ENCODE measurements at places on chromosomes 1 and 21. TPM values are rescaled to one million over a fixed set of nuclear protein-coding genes. Genes with fewer than 3 reads are reported as not detected.
A peak's percentile ranks its signal among the peaks of the same experiment; 100 is the strongest.

AGT gene
- not detected for polyA plus RNA-seq

- H3K27ac ChIP-seq, result no peak overlapping the region
- H3K27me3 ChIP-seq, result no peaks in the 10 kb centered on the region
- H3K36me3 ChIP-seq, result no peaks in the 10 kb centered on the region
Measured at GRCh38 chr1:221150996-221151395, 271.8 kb downstream of the HLX start.

DNA sequence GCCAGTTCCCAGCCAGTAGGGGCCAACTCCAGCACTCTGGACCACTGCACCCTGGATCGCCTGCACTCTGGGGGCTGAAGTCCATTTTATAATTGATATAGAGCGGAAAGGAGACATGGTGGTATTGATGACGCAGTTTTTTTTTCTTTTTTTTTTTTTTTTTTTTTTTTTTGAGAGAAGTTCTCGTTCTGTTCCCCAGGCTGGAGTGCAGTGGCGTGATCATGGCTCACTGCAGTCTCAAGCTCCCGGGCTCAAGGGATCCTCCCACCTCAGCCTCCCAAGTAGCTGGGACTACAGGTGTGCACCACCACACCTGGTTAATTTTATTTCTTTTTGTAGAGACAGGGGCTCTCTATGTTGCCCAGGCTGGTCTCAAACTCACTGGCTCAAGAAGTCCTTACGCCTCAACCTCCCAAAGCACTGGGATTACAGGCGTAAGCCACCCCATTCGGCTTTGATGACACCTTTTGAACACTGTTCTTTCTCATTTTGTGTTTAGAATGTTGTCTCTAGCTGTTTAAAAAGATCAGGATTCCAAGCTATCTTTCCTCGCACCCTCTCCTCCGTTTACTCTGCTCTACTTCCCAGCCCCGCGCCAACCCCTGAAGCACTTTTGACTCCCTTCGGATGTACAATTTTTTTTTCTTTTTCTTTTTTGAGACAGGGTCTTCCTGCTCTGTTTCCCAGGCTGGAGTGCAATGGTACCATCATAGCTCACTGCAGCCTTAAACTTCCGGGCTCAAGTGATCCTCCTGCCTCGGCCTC lies 960 bp downstream of the MX2 start:
- H3K4me1 ChIP-seq, result peaks cover 33% of the 10 kb centered on the region
- H3K4me3 ChIP-seq, result peak overlapping the region; percentile 84
- no peaks in the 10 kb centered on the region for H3K36me3 ChIP-seq
- DNase-seq, result no peak
- H3K27me3 ChIP-seq, result no peaks in the 10 kb centered on the region
- peak overlapping the region; percentile 89 for H3K27ac ChIP-seq

ARHGAP30 gene
- 57.1 TPM for polyA plus RNA-seq

GRCh38 chr1:2000850-2001249 lies 2.7 kb downstream of the CFAP74 start:
- H3K4me3 ChIP-seq, result no peak overlapping the region
- no peaks in the 10 kb centered on the region for H3K27me3 ChIP-seq
- H3K36me3 ChIP-seq, result no peaks in the 10 kb centered on the region
- DNase-seq, result no peak
- H3K27ac ChIP-seq, result no peak overlapping the region

GRCh38 chr21:45799765-45800338 lies 156.3 kb downstream of the PCBP3 start:
- no peaks in the 10 kb centered on the region for H3K27me3 ChIP-seq
- H3K4me3 ChIP-seq, result no peak overlapping the region
- H3K36me3 ChIP-seq, result no peaks in the 10 kb centered on the region
- H3K27ac ChIP-seq, result no peak overlapping the region
- no peaks in the 10 kb centered on the region for H3K4me1 ChIP-seq

GRCh38 chr21:30710499-30710898 lies 8.1 kb downstream of the KRTAP21-3 start:
- H3K36me3 ChIP-seq, result no peaks in the 10 kb centered on the region
- H3K4me3 ChIP-seq, result no peak overlapping the region
- H3K4me1 ChIP-seq, result no peaks in the 10 kb centered on the region
- H3K27ac ChIP-seq, result no peak overlapping the region
- H3K27me3 ChIP-seq, result no peaks in the 10 kb centered on the region
- DNase-seq, result no peak

DNA sequence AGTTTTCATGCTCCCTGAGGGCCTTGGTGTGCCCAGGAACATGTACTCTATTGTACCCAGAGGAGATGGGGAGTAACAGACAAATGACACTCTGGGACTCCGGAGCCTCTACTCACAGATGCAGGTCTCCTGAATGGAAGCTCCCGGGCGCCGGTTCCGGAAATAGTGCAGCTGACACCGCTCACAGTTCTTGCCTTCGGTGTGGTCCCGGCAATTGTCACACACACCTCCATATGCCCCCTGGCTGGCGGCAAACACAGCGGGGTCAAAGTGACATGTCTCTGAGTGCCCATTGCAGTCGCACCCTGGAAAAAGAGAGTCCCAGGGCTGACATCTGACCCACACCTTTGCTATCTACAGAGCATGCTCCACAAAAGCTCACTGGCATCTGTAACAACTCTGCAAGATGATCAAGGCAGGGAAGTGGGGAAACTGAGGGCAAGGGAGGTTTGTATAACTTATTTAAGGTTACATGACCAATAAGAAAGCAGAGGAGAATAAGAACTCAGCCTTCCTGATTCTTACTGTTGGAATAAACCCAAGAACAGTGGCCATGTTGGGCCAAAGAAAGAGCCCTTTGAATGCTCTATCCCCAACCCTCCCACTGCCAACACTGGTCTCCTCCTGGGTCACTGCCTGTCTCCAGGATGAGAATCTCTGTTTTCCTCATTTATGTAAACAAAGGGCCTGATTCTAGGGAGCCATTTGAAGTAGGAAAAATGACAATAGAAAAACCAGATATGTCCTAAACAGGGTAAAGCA lies 22.4 kb downstream of the LAMB3 start:
- no peak overlapping the region for H3K4me3 ChIP-seq
- no peaks in the 10 kb centered on the region for H3K27me3 ChIP-seq
- DNase-seq, result no peak
- no peaks in the 10 kb centered on the region for H3K4me1 ChIP-seq
- no peaks in the 10 kb centered on the region for H3K36me3 ChIP-seq
- H3K27ac ChIP-seq, result no peak overlapping the region

GRCh38 chr1:111184663-111185062 lies 15.8 kb downstream of the DENND2D start:
- H3K36me3 ChIP-seq, result peaks cover 44% of the 10 kb centered on the region
- no peak overlapping the region for H3K4me3 ChIP-seq
- no peaks in the 10 kb centered on the region for H3K4me1 ChIP-seq
- H3K27ac ChIP-seq, result no peak overlapping the region

CAMK2N1 gene
- not detected for polyA plus RNA-seq

DNA sequence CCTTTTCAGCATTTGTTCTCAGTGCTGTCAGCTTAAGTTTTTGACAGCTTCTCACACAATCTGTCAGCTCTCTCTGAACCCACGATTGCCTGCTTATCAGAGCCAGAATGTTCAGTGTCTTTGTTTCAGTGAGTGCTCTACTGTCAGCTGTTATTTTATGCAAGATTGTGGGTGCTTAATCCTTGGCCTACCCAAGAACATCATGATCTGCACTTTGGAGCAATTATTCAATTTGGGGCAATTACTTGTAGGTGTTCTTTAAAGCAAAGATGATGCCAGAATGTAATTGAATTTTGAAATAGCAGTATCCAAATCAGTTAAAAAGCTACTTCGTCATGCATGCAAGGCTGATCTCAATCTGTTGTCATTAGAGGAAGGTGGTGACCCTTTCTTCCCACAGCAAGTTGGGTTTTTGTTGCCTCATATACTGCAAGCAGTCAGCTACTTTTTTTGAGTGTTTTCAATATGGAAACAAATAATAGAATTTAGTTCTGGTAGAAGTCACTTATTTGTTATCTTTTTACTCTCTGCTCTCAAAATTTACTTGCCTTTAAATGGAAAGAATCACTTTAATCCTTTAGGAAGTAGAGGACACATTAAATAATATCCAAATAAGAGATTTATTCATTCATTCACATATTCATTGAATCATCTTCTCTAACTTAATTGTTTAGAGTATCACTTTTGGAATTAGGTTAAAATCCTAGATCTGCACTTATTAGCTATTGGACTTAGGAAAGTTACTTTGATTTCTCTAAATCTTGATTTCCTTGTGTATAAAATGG lies 253.5 kb upstream of the CACYBP start:
- H3K27me3 ChIP-seq, result no peaks in the 10 kb centered on the region
- H3K36me3 ChIP-seq, result no peaks in the 10 kb centered on the region
- H3K27ac ChIP-seq, result no peak overlapping the region
- no peak overlapping the region for H3K4me3 ChIP-seq
- no peaks in the 10 kb centered on the region for H3K4me1 ChIP-seq
- DNase-seq, result no peak

DNA sequence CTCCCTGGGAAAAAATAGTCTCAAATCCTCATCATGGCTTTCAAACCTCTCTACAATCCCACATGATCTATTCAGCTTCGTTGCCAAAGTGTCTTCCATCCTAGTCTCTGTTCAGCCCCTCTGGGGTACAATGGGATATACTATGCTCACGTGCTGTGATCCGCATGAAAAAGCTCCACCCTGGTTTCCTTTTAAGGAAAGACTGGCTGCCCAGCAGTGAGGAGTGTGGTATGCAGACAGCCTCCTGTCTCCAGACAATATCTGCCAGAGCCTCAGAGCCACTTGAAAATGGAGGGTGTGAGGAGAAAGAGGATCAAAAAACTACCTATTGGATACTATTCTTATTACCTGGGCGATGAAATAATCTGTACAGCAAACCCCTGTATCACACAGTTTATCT lies 194.5 kb downstream of the LHX8 start:
- no peaks in the 10 kb centered on the region for H3K36me3 ChIP-seq
- H3K4me1 ChIP-seq, result no peaks in the 10 kb centered on the region
- DNase-seq, result no peak
- H3K27ac ChIP-seq, result no peak overlapping the region
- no peak overlapping the region for H3K4me3 ChIP-seq

RABGGTB gene
- 50.5 TPM for polyA plus RNA-seq

C1orf226 gene
- polyA plus RNA-seq, result not detected

GRCh38 chr1:159877695-159878444 lies 15.4 kb upstream of the VSIG8 start:
- no peak overlapping the region for H3K4me3 ChIP-seq
- no peaks in the 10 kb centered on the region for H3K4me1 ChIP-seq
- no peak for DNase-seq
- no peak overlapping the region for H3K27ac ChIP-seq
- H3K36me3 ChIP-seq, result no peaks in the 10 kb centered on the region

SPRR2A gene
- not detected for polyA plus RNA-seq

GRCh38 chr1:226610671-226611070 lies 62.1 kb downstream of the STUM start:
- no peaks in the 10 kb centered on the region for H3K36me3 ChIP-seq
- H3K4me1 ChIP-seq, result no peaks in the 10 kb centered on the region
- no peak overlapping the region for H3K27ac ChIP-seq
- H3K27me3 ChIP-seq, result peaks cover 1% of the 10 kb centered on the region

PADI3 gene
- polyA plus RNA-seq, result not detected

MROH7 gene
- not detected for polyA plus RNA-seq

DNA sequence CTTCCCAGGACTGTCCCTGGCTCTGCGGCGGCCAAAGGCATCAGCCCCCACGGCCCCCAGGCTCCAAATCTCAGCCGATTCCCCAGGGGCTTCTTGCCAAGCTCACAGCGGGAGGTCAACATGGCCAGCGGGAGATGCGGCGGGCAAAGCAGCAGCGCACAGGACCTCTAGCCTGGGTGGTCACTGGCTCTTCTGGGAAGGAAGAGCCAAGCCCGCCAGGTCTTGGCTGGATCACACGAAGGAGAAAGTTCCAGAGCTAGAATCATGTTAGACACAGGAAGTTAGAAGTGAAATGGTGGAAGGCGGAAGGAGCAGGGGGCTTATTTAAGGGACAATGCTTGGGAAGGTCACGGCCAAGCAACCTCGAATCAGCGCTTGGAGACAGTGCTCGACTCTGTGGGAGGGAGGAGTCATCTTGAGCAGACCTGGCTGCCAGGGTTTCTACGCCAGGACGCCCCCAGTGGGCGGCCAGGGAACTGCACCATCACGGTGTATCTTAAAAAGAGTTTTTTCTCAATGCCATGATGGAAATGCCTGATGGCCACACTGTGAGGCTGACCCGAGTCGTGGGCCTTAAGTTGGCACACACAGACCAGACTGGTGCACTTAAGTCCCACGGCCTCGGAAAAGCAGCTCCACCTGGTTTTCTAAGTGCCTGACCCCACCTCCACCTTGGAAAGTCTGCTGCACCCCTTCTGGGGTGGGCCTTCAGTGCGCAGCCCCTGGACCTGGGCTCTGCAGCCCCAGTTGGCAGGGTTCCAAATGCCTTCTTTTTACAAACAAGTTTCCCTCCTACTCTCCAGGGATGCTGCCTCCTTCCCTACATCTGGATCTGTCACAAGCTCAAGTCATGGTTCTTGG lies 29.3 kb downstream of the SLC66A1 start:
- no peak for DNase-seq
- H3K27ac ChIP-seq, result no peak overlapping the region
- peaks cover 26% of the 10 kb centered on the region for H3K36me3 ChIP-seq
- 0 out of 2 replicates have a peak, but pooled peaks cover 3% of the 10 kb centered on the region for H3K4me1 ChIP-seq
- no peaks in the 10 kb centered on the region for H3K27me3 ChIP-seq
- H3K4me3 ChIP-seq, result no peak overlapping the region

DNA sequence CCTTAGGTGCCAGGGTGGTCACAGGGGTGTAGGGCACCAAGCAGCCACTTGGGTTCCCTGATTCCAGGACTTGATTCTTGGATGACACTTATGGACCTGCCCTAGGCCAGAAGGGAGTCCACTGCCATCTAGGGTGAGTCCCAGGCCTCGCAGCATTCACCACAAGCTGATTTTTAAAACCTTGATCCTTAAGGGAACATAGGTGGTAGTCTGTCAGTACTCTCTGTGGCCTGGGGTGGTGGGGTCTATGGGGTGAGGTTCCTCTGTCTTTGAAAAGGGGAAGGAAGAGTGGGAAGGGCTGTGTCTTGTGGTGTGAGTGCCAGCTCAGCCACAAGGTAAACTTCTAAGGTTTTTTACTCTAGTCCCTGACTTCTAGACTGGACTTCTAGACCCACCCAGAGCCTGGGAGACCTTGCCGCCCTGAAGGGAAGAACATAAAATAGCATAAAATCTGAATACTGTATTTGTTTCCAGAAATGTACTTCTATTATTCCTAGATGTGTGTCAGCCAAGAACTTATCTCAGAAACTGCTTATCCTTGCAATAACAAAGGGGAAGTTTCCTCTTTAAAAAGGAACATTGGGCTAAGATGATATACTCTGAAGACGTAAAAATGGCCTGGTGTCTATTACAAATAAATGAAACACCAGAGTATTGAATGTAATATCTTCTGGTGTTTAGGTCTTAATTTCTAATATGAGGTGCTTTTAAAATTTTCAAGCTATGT lies 757.3 kb downstream of the LTN1 start:
- no peaks in the 10 kb centered on the region for H3K27me3 ChIP-seq
- no peak for DNase-seq
- no peaks in the 10 kb centered on the region for H3K36me3 ChIP-seq
- no peak overlapping the region for H3K4me3 ChIP-seq

MROH9 gene
- not detected for polyA plus RNA-seq

- H3K27ac ChIP-seq, result peak overlapping the region; percentile 100
- peaks cover 86% of the 10 kb centered on the region for H3K4me1 ChIP-seq
- H3K36me3 ChIP-seq, result no peaks in the 10 kb centered on the region
Measured at GRCh38 chr1:111218701-111219556, 8.6 kb upstream of the CHI3L2 start.

GRCh38 chr1:175579956-175580750 lies 163.2 kb downstream of the TNR start:
- H3K4me1 ChIP-seq, result no peaks in the 10 kb centered on the region
- no peak for DNase-seq
- H3K27me3 ChIP-seq, result no peaks in the 10 kb centered on the region
- H3K36me3 ChIP-seq, result no peaks in the 10 kb centered on the region

CHD5 gene
- polyA plus RNA-seq, result 0.03 TPM

GRCh38 chr1:26060832-26061574 lies 6.4 kb downstream of the TRIM63 start:
- no peak overlapping the region for H3K27ac ChIP-seq
- DNase-seq, result no peak
- no peak overlapping the region for H3K4me3 ChIP-seq
- H3K27me3 ChIP-seq, result peaks cover 2% of the 10 kb centered on the region

C1orf141 gene
- not detected for polyA plus RNA-seq
